ENCODE measurements at places on chromosomes 5 and 9. TPM values are rescaled to one million over a fixed set of nuclear protein-coding genes. Genes with fewer than 3 reads are reported as not detected.

- DNase-seq: peak; percentile 69
These were observed 17.3 kb downstream of the TRIM7 start for GRCh38 chr5:181187500-181188213.

GRCh38 chr5:176719113-176719739 is 71.9 kb downstream of the TSPAN17 start:
- no peak for DNase-seq

DNA sequence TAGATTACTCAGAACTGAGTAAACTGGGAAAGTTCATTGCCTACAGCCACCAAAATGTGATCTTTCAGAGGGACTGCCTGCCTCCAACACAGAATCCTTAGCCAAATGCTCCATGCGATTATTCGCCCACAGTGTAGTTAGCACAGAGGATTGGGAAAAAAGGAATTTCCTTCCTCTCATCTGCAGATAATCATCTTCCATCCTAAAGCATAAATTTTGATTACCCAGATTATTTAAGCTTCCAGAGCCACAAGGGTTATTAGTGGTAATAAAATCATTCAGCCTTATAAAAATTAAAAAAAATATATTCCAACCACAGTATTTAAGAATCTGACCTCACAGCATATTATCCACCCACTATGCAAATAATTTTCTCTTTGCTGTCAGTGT is 285.3 kb upstream of the GRAMD2B start:
- no peak for DNase-seq

- DNase-seq: no peak
These were observed 538.2 kb downstream of the CCDC171 start for GRCh38 chr9:16090907-16091629.

The GABRB2 gene
- total RNA-seq: not detected

The SNCAIP gene
- total RNA-seq: not detected
